ENCODE measurements at places on chromosomes 3 and 15.

DNA sequence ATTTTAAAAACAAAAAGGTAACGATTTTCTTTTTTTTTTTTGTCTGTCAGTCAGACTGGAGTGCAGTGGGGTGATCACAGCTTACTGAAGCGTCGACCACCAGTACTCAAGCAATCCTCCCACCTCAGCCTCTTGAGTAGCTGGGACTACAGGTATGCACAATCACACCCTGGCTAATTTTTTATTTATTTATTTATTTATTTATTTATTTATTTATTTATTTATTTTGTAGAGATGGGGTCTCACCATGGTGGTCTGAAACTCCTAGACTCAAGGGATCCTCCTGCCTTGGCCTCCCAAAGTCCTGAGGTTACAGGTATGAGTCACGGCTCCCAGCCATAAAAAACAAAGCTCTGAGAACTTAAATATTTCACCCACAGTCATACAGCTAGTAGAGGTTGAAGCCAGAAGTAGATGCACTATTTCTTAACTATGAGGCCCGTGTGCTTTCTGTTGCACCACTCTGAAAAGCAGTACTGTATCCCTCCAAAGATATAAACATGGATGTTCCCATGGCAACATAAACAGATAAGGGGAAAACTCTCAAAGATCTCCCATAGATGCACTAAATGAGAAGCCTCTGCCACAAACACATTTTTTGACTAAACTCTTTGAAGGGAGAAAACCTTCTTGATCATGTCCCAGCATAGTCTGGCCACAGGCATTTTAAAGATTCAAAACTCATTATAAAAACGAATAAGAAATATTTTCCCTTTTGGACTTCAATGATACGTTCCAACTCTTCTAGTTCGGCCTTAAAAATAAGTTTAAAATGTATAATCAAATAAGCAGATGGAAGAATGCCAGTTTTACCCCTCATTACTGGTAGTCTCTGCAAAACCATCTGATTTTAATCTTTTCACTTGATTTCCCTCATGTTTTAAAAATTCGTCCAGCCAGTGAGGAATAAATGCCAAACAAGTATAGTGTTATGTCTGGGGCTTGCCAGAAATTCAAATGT lies 162.3 kb upstream of the ARHGEF26 start:
- no peak for DNase-seq

GRCh38 chr15:73915082-73915481 lies 11.2 kb upstream of the LOXL1 start:
- no peak for DNase-seq

DNA sequence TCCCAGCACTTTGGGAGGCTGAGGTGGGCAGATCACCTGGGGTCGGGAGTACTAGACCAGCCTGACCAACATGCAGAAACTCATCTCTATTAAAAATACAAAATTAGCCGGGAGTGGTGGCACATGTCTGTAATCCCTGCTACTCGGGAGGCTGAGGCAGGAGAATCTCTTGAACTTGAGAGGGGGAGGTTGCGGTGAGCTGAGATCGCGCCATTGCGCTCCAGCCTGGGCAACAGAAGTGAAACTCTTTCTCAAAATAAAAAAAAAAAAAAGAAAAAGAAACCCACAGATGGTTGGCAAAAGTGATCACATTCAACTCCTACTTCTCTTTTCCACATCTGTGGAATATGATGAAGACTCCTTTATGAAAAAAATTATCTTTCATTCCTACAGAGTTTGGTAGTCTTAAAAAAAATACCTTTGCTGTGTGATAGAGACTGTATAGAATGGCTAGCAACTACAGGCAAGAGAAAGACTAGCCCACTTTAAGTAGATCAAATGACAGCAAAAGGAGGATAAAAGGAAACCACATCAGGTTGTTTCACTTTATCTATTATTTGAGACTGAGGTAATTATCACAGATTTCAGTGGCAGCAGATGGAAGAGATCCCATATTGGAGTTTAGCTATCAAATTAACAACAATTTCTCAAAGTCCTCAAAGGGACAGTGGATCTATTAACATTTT lies 172.9 kb upstream of the TSPAN3 start:
- DNase-seq: no peak

- DNase-seq: no peak
Measured at GRCh38 chr15:25464784-25465183, 26.0 kb upstream of the UBE3A start.

- DNase-seq: no peak
Measured at GRCh38 chr3:141320399-141321108, 47.8 kb upstream of the ZBTB38 start.

DNA sequence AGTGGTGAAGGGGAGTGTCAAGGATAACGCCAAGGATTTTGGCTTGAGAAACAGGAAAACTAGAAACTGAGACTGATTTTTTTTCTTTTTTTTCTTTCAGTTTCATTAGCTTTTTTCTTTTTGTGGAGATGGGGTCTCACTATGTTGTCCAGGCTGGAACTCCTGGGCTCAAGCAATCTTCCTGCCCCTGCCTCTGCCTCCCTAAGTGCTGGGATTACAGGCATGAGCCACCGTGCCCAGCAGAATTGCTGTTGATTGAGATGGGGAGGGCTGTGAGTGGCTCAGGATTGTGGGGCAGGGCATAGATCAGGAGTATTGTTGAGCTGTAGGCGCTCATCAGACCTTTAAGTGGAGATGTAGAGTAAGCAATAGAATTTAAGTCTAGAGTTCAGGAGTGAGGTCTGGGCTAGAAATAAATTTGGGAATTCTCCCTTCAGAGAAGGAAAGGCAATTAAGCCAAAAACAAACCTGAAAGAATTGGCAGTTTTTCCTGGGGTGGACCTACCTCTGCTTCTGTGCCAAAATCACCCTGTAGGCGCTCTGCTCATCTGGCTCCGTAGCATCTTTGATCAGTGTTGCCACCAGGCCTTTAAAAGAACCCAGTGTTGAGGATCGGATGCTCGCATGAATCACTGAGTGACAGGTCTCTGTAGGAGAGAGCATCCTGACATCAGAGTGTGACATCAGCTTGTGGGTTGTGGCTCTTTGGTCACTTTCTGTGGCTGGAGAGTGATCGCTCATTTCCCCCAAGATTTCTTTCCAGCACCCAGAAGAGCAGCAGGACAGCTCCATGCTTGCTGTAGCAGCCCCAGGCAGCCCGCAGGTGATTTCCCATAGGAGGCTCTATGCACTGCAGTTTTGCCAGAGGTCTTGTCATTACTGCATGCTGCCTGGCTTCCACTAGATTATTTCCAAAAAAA lies 15.8 kb downstream of the ABHD17C start:
- DNase-seq: no peak

GRCh38 chr15:77772641-77773402 lies 140.1 kb upstream of the LINGO1 start:
- DNase-seq: no peak

DNA sequence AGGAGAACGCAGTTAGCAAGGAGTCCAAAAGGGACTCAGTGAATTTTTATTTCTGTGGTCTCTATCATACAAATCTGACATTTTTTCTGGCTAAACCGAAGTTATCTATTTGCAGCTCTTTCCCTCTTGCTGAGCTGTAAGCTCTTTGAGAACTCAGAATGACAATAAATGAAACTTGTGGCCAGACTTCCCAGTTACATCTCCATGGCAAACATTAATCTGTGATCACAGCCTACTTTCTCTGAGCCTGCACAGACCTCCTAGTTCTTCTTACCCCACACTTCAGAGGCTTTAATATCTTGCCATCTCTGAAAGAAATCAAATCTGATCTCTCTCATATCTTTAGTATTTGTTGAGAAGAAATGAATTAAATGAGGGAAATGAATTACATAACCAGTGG lies 58.0 kb downstream of the PLD1 start:
- DNase-seq: no peak

DNA sequence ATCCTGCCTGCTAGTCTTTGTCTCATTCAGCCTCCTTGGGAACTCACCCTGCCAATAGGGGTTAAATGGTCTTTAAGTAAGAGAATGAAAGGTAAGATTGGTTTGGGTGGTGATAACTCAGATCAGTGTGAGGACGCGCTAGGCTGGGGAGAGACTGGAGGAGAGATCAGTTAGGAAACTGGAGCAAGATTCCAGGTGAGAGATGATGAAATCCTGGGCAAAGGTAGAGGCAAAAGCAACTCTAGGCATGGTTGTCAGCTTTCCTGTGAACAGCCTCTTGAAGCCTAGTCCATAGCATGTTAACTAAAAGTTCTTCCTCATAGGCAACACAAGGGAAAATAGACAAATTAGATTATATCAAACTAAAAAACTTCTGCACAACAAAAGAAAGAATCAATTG lies 145.2 kb upstream of the ANKRD28 start:
- no peak for DNase-seq

GRCh38 chr3:132253262-132253878 lies 63.8 kb upstream of the ACP3 start:
- DNase-seq: no peak

GRCh38 chr15:80473286-80474223 lies 69.4 kb downstream of the ARNT2 start:
- DNase-seq: no peak

DNA sequence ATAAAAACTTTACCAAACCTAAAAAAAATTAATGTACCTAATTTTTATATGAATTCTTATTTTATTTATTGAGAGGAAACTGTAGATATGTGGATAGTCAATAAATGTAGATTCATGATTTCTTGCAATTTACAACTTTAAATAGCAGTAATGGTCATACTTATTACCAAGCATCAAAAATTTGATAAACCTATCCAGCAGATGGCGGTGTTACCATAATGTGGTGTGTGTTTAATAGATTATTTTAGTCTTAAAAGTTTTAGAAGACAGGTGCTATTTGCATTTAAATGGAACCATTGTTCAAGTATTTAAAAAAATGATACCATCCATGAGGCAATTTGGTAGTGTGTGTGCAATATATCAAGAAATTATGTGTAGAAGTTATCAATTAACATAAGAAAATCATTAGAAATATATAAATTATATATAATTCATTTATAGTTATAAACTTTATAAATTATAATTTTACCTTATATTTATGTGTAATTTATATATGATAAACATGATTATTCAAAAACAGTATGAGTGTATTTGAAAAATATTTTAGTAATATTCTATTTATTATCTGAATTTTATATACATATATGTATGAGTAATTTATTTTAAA lies 176.0 kb upstream of the BCHE start:
- DNase-seq: no peak

GRCh38 chr3:50436114-50436674 lies 67.2 kb downstream of the CACNA2D2 start:
- DNase-seq: peak; percentile 55

- no peak for DNase-seq
Measured at GRCh38 chr3:171255236-171255806, 204.9 kb downstream of the TNIK start.

- DNase-seq: no peak
Measured at GRCh38 chr3:36991147-36991546, 1.8 kb downstream of the EPM2AIP1 start.

DNA sequence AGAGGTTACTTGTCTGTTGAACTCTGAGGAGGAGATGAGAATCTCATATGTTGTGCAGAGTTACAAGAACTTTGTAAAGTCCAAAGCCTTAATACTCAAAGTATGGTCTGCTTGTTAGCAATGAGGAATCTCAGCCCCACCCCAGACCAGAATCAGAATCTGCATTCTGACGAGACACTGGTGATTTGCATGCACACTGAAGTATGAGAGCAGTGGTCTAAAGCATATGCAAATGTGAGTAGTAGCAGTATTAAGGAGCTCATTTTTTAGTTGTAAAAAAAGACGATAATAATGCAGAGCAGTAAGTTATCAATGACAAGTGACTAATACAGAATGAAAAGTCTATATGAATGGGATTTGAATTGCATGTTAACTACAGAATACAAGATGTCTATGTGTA lies 327.7 kb downstream of the RYR3 start:
- DNase-seq: no peak

DNA sequence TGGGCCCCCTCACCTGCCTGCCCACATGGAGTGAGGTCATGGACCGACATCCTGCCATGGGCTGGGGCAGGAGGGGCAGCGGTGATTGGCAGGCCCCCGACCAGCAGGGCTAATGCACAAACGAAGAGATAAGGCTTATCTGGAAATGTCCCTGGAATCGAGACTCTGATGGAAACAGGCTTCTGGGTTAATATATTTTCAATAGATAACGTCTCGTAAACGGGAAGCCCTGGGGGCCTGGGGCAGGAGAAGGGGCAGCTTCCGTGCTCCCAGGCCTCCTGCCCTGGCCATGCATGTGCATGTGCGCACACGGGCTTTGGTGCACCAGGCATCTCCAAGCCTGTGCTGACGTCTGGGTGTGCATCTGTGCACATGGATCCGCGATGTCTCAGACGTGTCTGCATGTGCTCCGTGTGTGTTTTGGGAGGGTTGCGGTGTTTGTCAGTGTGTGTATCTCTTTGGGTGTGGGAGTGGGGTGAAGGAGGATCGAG lies 55.1 kb downstream of the DNAJB8 start:
- DNase-seq: no peak

DNA sequence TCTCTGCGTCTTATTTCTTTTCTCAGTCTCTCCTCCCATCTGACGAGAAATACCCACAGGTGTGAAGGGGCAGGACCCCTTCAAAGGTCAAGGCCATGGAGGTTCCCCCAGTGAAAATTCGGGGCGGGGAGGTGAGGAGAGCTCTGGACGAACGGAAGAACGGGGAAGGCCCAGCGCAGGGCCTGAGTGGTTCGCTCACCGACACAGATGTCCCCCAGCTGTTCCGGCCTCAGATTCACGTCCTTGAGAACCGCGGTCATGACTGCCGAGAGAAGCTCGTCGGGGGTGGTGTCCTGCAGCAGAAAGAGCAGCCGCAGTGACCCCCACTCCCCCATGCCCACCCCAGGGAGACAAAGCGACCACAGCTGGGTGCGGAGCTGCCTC lies 542 bp downstream of the ACAA1 start:
- no peak for DNase-seq

- no peak for DNase-seq
Measured at GRCh38 chr15:25596644-25597562, 158.1 kb upstream of the UBE3A start.

DNA sequence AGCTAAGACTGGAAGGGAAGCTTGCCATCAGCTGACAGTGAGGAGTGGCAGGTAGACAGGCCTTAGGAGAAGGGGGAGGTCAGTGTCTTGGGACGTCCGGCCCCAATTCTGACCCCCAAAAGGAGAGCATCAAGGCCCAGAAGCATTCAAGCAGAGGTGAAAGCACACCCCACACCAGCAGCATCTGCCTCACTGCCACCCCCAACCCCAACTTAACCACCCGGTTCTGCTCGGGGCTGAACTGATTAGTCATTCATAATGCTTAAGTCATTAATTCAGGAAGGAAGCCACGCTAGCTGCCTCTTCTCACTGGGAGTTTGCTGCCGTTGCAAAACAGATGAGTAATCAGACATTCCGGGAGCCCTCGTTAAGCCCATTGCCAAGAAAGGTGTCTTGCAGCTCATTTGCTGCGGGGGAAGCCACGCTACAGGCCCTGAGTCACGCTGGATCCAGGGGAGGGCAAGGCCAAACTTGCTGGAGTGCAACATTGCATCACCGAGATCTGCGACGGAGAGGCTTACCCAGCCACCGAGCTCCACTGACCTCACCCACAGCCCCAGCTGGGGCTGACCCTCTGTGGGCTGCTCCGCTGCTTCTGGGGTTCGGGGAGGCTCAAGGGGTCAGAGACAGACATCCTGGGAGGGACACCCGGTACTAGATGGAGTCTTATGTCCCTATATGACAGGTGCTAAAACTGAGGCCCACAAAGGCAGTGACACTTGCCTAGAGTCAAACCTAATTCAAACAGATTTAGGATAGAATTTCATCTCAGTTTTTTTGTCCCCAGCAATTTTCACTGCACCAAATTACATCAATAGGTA lies 46.4 kb upstream of the HES1 start:
- no peak for DNase-seq

GRCh38 chr3:111739311-111739911 lies 119.7 kb upstream of the PHLDB2 start:
- no peak for DNase-seq

GRCh38 chr15:28989239-28989830 lies 103.6 kb downstream of the APBA2 start:
- DNase-seq: no peak

- no peak for DNase-seq
Measured at GRCh38 chr3:105965384-105965783, 96.6 kb upstream of the CBLB start.
